ENCODE measurements at places on chromosomes 5 and 9.

DNA sequence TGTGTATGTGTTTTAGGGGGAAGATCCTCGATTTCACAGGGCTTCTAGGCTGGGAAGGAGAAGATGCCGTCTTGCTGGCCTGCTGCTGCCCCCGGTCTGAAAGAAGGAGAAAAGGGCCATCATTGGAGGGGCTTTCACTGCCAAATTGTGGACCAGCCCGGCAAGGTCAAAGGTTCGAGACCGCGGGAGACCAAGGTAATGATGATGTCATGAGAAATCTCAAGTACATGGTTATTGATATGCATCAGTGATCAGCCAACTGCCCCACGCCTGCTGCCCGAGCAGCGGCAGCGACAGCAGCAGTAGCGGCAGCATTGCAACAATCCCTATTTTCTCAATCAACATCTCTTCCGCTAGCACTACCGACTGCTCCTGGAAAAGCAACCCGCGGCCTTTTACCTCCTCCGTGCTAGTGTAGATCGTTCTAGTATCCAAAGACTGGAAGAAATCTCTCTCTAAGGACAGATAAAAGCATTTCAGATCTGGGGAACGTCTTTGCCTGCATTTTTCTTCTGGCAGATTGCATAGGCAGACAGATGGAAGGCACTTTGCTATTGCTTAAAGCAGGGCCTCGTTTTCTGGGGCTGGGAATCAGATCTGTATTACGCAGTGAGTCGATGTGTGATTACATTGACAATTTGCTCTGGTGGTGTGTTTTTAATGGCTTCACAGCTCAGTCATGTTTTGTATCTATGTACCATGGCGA lies 215.3 kb downstream of the MEF2C start:
- no peak for DNase-seq

GRCh38 chr5:33477816-33478215 lies 37.1 kb downstream of the TARS1 start:
- no peak for DNase-seq

DNA sequence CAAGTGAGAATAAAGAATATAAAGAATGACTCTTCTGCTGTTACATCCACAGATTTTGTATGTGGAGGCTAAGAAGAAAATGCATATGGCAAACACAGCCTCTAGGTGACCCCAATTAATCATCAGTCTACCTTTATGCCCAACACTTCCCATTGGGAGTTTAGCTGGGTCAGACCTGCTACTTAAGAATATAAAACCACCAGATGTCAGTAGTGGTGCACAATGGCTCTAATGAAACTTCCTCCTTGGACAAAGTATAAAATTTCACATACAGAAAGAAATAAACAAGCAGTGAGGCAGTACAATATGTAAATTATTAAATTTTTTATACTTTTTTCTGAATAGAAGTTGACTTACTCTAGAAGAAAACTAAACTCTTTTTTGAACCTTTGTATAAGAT lies 539.9 kb downstream of the BRINP1 start:
- DNase-seq = no peak

- no peak for DNase-seq
Observed at GRCh38 chr5:79560771-79561524, 47.0 kb upstream of the HOMER1 start.

GRCh38 chr9:105138306-105138801 lies 106.1 kb upstream of the SLC44A1 start:
- DNase-seq = no peak

GRCh38 chr5:173960986-173961385 lies 28.0 kb upstream of the C5orf47 start:
- DNase-seq = no peak

- DNase-seq = no peak
Observed at GRCh38 chr5:126619781-126620180, 19.0 kb downstream of the PHAX start.

DNA sequence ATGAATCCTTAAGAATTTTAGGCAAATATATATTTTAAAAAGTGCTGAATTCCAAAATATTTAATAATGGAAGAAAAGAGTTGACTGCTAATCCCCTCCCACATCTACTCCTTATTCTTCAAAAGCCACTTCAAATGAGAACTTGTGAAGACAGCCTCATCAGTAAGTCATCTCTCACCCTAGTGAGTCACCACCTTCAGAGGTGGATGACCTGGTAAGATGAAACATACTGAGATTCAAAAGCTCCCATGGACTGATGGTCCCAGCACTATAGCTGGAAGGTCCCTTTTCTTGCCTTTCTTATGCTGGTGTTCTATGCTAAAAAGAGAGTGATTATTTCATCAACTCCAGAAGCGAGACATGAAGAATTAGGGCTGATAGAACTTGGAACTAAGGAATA lies 37.8 kb upstream of the SPDL1 start:
- DNase-seq = no peak

DNA sequence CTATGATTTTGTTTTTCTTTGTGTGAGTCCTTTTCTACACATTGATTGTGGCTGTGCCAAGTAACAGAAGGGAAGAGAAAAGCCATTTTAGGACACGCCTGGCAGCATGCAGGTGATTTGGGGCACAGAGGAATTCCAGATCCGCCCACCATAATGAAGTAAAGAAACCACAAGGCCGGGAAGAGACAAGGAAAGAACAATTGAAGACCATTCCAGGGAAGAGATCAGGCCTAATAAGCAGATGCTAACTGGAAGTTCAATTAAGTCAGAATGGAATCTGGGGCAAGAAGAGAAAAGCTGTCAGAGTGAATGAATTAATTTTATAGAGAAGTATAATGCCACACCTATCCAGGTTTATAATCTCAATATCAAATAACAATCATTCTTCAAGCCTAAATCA lies 110.2 kb upstream of the ISL1 start:
- DNase-seq = no peak

GRCh38 chr5:64644831-64645230 lies 45.5 kb upstream of the SHISAL2B start:
- no peak for DNase-seq

DNA sequence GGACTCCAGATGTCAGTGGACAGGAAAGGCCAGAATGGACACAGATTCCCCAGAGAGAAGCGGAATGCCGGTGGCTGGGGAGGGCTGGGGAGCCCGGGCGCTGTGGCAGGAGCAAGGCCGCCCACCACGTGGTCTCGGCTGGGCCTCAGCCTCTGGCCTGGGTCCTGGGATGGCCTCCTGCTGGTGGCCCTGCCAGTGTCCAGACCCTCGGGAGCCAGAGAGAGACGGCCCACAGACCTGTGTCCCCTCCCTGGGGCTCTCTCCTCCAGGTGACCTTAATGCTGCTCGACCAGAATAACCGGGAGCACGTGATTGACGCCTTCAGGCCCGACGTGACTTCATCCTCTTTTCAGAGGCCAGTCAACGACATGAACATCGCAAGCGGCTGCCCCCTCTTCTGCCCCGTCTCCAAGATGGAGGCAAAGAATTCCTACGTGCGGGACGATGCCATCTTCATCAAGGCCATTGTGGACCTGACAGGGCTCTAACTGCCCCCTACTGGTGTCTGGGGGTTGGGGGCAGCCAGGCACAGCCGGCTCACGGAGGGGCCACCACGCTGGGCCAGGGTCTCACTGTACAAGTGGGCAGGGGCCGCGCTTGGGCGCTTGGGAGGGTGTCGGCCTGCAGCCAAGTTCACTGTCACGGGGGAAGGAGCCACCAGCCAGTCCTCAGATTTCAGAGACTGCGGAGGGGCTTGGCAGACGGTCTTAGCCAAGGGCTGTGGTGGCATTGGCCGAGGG lies 19.0 kb downstream of the FBXW5 start:
- no peak for DNase-seq

DNA sequence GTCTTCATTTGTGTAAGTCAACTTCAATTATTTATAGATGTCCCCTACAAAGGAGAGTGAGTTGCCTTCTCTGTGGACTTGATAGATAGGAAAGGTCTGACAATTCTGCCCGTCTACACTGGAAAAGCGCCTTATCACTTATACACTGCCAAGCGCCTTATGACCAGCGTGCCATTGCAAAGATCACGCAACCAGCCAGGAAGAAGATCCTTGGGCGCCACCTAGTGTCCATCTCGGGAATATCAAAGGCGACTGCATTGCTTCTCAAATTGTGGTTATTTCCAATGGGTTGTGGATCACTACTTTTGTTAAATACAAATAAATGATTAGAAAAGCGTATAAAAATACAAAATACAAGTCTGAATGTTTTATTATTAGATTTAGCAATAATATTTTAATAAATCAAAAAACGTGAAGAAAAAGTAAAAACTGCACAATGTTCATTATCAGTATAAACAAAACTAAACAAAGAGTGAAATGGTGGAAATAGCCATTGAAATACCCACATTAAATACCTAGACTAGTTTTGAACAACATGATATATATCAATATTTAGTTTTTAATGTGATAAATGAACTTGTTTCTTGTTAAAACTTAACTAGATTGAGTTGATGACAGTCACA lies 27.8 kb downstream of the SUB1 start:
- peak; percentile 69 for DNase-seq

- DNase-seq = no peak
Observed at GRCh38 chr9:132948482-132949050, 4.2 kb upstream of the TSC1 start.

DNA sequence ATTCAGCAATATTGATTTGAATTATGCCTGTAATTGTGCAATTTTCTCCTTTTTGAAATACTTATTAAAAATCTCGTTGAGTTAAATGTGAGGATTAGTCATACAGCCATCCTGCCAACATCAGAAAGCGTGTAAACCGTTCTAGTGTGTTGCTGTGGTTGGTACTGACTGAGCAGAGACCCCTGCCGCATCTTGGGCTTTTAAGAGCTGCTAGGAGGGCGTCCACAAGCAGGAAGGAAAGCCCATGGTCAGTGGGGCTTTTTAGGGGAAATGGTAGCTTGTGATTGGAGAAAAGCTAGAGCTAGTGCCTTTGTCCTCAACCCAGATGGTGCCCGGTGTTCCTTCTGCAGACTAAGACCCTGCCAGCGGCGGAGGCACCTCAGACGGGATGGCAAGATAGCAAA lies 1.3 kb downstream of the SDHA start:
- DNase-seq = no peak

GRCh38 chr5:83564069-83564749 lies 92.7 kb downstream of the VCAN start:
- DNase-seq = peak; percentile 20

- DNase-seq = no peak
Observed at GRCh38 chr5:60668686-60669304, 31.2 kb downstream of the DEPDC1B start.

- no peak for DNase-seq
Observed at GRCh38 chr5:111942201-111942600, 185.2 kb upstream of the NREP start.

DNA sequence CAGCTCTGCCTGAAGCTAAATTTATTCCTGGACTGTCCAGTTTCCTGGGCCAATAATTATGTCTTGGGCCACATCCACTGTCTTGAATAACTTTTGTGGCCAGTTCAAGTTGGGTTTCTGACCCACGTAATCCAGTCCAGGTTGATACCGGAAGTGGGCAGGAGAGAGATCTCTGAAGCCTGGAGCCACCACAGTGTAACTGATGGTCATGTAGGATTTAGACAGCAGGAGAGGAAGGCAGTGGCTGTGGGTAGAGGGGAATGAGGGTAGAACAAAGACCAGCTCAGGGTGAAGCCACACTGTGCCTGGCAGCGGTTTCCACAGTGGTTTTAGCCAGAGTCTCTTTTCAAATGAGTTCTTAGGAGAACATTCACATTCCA lies 30.2 kb downstream of the SH3PXD2B start:
- DNase-seq = no peak
